ENCODE measurements at places on chromosomes 7 and 10.

DNA sequence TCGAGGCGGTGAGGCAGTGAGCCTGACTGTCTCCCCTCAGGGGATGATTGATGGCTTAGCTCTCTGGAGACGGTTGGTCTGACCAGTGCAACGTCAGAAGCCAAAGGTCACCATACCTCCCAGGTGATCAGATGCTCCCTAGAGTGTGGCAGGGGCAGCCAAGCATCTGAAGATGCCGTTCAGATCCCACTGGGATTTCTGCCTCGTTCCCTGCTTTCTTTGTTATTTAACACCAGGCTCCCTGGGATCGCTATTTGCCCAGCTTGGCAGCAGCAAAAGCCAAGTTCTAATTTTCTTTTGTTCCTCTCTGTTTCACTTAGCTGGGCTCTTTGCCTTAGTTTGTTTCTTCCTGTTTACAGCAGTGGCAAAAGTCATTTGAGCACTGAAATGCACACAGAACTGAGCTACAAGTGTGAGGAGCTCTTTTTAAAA lies 53.5 kb upstream of the SVIL start:
- no peak for DNase-seq

GRCh38 chr7:5424749-5425506 lies 1.3 kb upstream of the TNRC18 start:
- no peak for DNase-seq

- no peak for DNase-seq
These were observed 209.9 kb downstream of the ZNF365 start for GRCh38 chr10:62583876-62584615.

DNA sequence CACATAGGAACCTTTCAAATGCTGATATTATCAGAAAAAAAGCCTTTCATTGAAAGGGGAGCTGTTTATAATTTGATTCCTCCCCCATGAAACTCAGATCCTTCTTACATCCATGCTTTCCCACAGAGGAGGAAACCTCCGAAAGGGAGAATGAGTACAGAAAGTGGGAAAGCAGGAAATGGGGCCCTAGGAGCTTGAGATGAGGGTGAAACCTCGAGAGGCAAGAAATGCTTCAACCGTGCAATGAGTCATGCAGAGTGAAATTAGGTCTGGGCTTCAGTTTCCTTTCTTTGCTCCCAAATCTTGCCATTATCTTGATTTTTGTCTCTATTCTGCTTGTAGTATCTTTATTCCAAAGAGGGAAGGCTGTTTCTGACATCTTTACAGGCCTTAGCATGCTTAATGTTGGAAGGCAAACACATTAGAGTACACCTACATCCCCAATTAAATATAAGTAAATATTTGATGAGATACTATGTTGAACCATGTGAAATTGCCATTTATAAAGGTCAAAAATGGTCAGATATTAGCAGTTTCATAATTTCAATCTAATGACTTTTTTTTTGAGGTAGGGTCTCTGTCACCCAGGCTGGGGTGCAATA lies 79.1 kb downstream of the NAMPT start:
- DNase-seq: no peak

GRCh38 chr7:50206453-50207250 lies 97.9 kb upstream of the IKZF1 start:
- peak; percentile 57 for DNase-seq

- no peak for DNase-seq
These were observed 36.0 kb upstream of the SRGN start for GRCh38 chr10:69051710-69052487.

DNA sequence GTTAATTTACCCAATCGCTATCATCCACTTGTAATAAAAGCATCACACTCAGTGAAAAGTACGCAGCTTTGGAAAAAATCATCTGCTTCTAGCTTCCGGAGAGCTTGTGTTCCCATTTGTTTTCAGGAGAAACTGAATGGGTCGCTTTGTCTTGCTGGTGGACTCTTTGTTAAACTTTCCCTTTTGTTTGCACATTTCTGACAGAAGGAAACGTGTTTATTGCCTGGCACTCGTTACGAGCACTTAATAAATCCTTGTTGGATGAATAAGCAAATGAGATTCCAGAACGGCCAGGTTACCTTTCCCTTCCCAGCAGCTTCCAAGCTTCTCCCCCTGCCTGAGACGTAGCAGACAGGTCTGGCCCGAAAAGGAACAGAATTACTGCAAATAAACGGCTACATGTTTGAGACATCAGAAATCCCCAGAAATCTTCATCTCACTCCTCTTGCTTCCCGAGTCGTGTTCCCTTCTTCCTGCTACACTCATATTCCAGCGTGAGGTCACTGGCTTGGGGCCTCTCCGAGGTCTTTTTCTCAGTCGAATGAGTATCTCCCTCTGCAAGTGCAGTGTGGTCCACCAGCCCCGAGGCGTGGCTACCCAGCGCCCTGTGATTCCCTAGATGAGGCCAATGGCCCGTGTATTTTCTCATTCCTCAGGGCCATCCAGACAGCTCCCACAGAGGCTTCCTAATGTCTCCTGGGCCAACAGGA lies 167.2 kb downstream of the FRMD4A start:
- DNase-seq: no peak
